T-helper 22 cell (primary cell): ENCODE measurements at places on chromosomes 7 and 10.

GRCh38 chr10:126222736-126223511 lies 165.4 kb downstream of the ADAM12 start:
- no peak for DNase-seq

- no peak for DNase-seq
Measured at GRCh38 chr7:121940918-121941317, 68.0 kb downstream of the PTPRZ1 start.

DNA sequence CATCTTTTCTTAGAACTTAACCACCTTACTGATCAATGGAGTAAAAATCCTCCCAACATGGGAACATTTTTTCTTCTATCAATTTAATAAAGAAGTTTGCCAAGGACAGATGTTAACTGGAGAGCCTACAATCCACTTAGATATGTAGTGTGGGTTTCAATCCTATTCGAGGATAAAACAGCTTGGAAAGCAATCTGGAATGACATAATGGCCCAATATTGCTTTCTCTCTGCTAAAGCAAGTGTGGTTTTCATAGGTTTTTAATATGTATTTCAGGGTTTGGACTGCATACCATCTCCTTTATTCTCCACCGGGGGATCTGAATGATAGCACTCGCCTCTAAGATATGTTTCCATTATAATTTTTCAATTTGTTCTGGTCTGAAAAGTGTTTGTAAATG lies 149.7 kb downstream of the PRPF18 start:
- no peak for DNase-seq

GRCh38 chr10:127196282-127197153 lies at the start of gene INSYN2A:
Gene INSYN2A (minus strand): TSS chr10:127196591. CDS start chr10:127176395, 20,196 bp downstream.
- DNase-seq, result no peak

DNA sequence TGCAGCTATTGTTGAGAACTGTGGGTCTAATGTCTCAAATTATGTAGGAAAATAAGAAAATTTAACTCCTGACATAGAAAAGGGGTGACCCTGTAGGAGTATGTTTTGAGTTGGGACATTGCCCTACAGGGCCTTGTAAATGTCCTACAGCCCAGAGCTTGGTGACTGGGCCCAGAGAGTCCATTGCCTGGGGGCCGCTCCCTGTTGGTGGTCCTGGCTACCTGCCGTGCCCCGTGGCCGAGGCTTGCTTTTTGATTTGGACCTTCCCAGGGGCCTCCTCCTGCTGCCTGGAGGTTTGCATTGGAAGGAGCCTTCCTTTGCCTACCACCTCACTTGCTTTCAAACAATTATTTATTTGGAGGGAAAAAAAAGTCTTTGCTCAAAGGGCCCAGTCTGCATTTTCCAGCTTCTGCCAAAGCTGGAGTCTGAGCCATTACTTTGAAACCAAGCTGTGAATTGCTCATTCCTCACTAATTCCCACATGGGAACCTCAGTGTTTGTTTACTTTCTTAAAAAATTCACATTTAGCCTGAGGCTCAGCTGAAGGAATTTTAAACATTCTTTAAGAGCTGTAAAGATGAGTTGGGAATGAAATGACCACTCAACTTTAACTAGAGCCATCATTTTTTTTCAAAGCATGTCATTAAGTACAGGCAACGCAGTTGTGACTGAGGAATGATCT lies 355.0 kb downstream of the GLRX3 start:
- no peak for DNase-seq

- DNase-seq, result no peak
Measured at GRCh38 chr7:35697414-35698175, 2.7 kb upstream of the HERPUD2 start.

GRCh38 chr7:118517275-118517674 lies 292.8 kb downstream of the ANKRD7 start:
- DNase-seq, result no peak

GRCh38 chr10:22712956-22713852 lies 1.2 kb downstream of the PIP4K2A start:
- peak; percentile 23 for DNase-seq

DNA sequence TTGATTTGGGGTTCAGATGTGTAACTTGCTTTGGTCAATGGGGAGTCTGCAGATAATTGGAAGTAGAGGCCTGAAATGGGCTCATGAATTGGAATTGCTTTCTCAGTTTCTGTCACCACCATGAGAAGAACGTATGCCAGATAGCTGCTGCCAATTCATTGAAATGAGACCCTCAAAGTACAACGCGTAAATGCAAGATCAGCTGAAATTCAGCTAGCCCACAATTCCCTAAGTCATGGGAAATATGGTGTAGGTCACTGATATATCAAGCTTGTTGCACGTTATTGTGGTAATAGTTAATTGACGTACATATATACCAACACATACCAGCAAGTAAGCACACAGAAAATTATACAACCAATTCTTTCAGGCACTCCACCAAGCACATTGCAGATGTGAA lies 520.0 kb downstream of the NRG3 start:
- DNase-seq, result no peak

DNA sequence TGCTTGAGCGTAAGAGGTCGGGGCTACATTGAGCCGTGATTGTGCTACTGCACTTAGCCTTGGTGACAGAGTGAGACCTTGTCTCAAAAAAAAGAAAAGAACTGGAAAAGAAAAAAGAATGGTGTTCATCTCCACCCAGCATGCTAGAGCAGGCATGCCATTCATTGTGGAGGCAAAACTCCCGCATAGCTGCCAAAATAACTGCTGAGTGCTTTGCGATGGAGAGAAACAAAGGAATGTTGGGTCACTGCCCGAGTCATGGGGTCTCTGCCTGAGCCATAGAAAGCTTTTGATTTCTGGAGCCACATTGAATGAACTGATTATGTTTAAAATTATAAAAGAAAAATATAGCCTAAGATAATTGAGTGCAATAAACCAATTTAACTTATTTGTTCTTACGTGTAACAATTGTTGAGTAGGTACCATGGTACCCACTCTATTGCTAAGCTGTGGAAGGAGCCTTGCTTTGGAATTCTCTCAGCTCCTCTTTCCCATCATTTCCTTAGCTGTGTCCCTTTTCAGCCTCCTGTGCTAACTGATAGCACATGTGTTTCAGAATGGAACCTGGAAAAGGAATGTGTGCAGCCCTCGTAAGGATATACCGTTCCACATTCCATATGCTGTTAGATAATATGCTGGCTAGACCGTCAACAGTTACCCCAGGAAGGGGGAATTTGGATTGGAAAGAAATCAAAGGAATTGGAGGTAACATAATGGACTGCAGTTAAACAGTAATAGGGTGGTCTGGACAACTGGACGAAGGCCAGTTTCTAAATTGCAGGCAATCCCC lies 99.0 kb downstream of the KIAA1217 start:
- DNase-seq, result no peak

- DNase-seq, result no peak
Measured at GRCh38 chr10:128867819-128868218, 599.2 kb upstream of the MGMT start.

GRCh38 chr10:113859261-113859660 lies 4.8 kb downstream of the NHLRC2 start:
- no peak for DNase-seq

DNA sequence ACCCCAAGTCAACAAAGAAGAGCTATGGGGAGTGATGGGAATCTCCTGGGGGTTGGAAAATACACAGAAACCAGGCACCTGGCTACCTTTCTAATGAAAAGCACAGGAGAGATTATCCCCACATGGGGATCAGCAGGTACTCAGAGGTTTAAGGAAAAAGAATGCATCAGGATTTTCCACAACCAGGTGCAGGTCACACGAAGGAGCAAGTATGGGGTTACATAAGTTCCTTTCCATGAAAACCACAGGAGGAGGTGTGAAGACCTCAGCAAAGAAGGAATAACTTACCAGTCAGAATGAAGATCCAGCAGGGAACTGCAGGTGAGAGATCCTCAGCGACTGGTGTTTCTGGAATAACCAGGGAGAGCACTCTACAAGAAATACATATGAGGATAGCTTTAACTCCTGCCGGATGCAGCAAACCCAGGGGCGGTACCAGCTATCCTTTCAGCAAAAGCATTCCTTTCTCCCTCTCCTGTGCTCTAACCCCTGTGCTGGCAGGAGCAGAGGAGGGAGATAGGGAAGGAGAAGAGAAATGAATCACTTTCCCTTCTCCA lies 116.7 kb upstream of the TMEM106B start:
- no peak for DNase-seq

DNA sequence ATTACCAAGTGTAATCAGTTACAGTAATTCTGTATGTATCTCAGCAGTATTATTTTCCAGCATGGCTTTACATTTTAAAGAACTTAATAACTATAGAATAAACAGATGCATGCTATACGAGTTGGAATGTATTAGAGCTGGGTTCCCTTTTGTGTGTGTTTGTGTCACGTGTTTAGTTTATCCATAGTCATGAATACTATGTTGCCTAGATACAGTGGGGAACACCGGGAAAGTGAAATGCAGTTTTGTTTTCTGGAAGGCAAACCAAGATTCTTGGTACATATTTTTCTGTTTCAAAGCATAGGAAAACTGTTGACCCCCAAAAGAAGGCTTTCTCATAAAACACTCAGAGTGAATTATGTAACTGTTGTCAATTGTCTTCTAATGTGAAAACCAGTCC lies 119.0 kb downstream of the FANK1 start:
- no peak for DNase-seq

DNA sequence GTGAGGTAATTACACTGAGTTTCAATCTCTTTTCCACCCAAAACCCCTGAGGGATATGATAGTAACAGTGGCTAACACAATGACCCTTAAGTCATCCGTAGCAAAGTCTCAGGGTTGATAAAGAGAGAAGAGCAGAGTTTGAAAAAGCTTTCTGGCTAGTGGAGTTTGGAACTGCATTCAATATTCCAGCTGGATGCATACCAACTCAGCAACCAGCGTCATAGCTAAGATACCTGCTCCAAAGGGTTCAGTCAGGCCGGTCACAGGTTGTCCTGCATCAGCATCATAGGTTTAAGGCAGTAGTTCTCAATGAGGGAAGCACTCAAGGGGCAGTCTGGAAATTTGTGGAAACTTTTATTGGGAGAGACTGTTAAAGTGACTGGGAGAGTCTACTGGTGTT lies 93.5 kb downstream of the CNOT4 start:
- no peak for DNase-seq
